ENCODE measurements at places on chromosomes 11 and 22. TPM values are rescaled to one million over a fixed set of nuclear protein-coding genes. Genes with fewer than 3 reads are reported as not detected.

DNA sequence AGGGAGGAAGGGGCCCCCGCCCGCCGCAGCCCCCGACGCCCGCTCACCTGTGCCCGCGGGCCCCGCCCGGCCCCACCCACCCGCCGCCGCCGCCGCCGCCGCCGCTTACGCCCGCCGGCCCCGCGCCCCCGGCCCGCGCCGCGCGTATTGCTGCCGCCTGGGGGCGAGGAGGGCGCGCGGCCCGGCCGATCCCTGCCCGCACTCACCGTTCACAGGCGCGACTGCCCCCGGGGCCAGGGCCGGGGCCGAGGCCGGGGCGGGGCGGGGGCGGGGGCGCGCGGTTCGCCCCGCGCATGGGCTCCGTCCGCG is 212 bp downstream of the HRAS start:
- no peak for DNase-seq
- no peak overlapping the region for H3K27ac ChIP-seq
- H3K4me1 ChIP-seq: peaks cover 9% of the 10 kb centered on the region

CRYBB2 gene
- total RNA-seq: not detected

DNA sequence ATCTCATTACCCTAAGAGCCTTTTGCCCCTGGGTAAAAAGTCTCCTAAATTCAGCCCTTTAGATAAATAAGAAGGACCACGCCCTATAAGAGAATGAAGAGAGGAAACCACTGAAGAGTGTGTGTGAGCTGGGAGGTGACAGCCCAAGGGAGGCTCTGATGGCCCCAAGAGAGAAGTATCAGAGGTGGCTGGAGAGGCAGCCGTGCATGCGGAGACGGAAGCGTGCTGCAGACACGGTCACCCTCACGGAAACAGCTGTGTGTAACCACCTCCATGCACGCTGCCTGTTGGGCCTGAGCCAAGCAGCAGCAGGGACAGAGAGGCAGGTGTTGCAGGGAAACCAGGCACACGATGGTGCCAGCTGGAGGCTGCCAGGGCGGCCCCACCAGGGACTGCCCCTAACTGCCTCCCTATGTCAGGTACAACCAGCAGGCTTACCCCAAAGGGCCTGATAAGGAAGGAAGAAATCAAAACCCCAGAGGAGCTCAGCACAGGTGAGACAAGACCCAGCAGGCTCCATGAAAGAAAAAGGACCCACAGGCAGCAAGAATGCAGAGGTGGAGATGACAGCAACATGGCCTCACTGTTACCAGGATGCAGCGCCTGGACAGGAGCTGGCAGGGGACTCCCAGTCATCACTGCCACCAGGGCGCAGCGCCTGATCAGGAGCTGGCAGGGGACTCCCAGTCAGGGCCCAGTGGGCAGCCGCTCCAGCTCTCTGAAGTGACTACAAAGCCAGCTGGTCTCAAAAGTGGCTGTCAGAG is 7.8 kb downstream of the LARGE2 start:
- no peak overlapping the region for H3K27ac ChIP-seq
- no peak for DNase-seq
- H3K4me1 ChIP-seq: no peaks in the 10 kb centered on the region
- no peaks in the 10 kb centered on the region for H3K27me3 ChIP-seq
- H3K4me3 ChIP-seq: no peak overlapping the region
- no peaks in the 10 kb centered on the region for H3K36me3 ChIP-seq

MMP27 gene
- not detected for total RNA-seq

GRCh38 chr22:44575381-44576268 is 77.6 kb upstream of the RTL6 start:
- peaks cover 5% of the 10 kb centered on the region for H3K4me1 ChIP-seq
- H3K27me3 ChIP-seq: no peaks in the 10 kb centered on the region
- no peak overlapping the region for H3K4me3 ChIP-seq
- H3K36me3 ChIP-seq: no peaks in the 10 kb centered on the region
- no peak for DNase-seq

ELF5 gene
- not detected for total RNA-seq

Measured in uterus (tissue), 4 donors.